ENCODE measurements at places on chromosomes 12 and 14.

- no peak for DNase-seq
These were observed 174.9 kb downstream of the FOXN3 start for GRCh38 chr14:89241934-89242651.

DNA sequence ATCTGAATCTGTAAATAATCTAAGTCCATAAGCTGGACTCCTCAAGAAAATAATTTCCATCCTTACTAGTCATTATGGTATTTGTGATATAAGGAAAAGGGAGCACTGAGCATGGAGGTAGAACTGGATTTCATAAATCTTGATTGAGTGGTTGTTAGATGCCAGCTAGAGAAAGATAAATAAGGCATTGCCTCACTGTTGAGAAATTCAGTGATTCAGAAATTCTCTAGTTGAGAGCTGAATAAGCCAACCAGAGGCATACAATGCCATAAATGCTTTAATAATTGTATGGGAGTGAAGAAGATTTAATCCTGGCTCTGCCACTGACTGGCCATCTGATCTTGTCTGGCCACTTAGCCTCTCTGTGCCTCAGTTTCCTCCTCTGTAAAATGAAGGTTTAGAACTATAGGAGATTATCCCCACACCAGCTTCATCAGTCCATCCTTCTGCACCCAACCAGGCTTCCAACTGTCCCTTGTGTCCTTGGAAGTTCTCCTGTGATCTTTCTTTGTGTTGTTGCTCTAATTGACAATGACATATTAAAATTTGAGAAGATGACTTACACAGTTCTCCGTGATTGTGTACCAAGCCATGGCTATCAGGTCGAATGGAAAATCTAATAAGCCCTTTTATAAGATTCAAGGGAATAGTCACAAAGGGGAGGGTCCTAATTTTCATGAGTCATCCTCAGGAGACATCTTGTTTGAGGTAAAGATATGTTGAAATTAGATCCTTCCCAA is 394.3 kb downstream of the EGLN3 start:
- no peak for DNase-seq

GRCh38 chr14:71523630-71524319 is 408.5 kb upstream of the RGS6 start:
- no peak for DNase-seq

- peak; percentile 13 for DNase-seq
These were observed 17.7 kb upstream of the CCDC91 start for GRCh38 chr12:28172434-28173030.

- no peak for DNase-seq
These were observed 23.2 kb upstream of the BDKRB2 start for GRCh38 chr14:96181186-96182056.
